ENCODE measurements at places on chromosomes 16 and 17. TPM values are rescaled to one million over a fixed set of nuclear protein-coding genes. Genes with fewer than 3 reads are reported as not detected.
A peak's percentile ranks its signal among the peaks of the same experiment; 100 is the strongest.

The PIPOX gene
- total RNA-seq, result 0.70 TPM

GRCh38 chr17:32976605-32977004, 15.0 kb upstream of the SPACA3 start:
- H3K4me3 ChIP-seq, result no peak overlapping the region
- DNase-seq, result no peak
- no peaks in the 10 kb centered on the region for H3K4me1 ChIP-seq
- H3K27me3 ChIP-seq, result no peaks in the 10 kb centered on the region

GRCh38 chr16:13077816-13078215, 176.4 kb downstream of the SHISA9 start:
- DNase-seq, result no peak
- H3K27me3 ChIP-seq, result no peaks in the 10 kb centered on the region
- H3K27ac ChIP-seq, result no peak overlapping the region

GRCh38 chr17:9908649-9909042, 3.6 kb upstream of the RCVRN start:
- no peaks in the 10 kb centered on the region for H3K27me3 ChIP-seq
- H3K27ac ChIP-seq, result no peak overlapping the region
- no peaks in the 10 kb centered on the region for H3K4me1 ChIP-seq
- no peak overlapping the region for H3K4me3 ChIP-seq
- H3K36me3 ChIP-seq, result no peaks in the 10 kb centered on the region
- no peak for DNase-seq

GRCh38 chr17:27649929-27650328, 18.9 kb downstream of the LGALS9 start:
- DNase-seq, result no peak
- no peak overlapping the region for H3K4me3 ChIP-seq
- no peaks in the 10 kb centered on the region for H3K36me3 ChIP-seq
- no peak overlapping the region for H3K27ac ChIP-seq

The CD300E gene
- total RNA-seq, result 1.2 TPM

DNA sequence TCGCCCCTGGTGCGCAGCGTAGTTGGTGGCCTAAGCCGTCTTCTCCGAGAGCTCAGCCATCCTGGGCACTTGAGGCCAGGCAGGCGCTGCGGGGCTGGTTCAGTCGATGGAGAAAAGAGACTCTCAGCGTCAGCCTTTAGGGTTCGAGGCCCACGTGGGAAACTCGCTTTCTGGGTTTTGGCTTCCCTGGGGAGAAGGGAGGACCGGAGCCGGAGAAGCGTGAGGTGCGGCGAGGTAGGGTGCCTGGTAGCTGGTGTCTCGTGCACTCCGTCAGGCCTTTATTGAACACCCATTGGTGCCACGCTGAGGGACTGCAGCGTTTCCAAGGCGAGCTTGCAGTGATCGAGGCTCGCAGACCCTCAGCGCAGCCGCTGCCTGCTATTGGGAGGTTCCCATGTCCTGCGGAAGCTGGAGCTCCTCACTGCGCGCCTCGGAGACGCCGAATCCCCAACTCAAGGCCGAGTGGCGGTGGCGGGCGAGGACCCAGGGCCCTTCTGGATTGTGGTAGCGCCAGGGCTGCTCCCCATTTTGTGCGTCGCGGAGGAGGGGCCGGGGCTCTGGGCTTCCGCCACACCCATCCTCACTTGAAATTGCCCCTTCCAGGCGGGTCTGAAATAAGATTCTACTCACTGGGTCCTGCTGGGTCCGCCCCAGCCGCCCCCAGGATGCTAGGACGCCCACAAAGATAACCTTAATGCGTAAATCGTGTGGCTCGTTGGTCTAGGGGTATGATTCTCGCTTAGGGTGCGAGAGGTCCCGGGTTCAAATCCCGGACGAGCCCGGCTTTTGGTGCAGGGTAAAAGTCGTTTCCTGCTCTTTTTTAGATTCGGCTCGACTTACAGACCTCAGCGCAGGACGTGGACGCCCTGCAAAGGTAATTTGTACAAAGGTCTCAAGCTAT, 1.2 kb downstream of the OR1F1 start:
- H3K4me3 ChIP-seq, result peak overlapping the region; percentile 23
- H3K27ac ChIP-seq, result no peak overlapping the region
- peaks cover 93% of the 10 kb centered on the region for H3K27me3 ChIP-seq
- no peaks in the 10 kb centered on the region for H3K4me1 ChIP-seq

The PIMREG gene
- 0.75 TPM for total RNA-seq

DNA sequence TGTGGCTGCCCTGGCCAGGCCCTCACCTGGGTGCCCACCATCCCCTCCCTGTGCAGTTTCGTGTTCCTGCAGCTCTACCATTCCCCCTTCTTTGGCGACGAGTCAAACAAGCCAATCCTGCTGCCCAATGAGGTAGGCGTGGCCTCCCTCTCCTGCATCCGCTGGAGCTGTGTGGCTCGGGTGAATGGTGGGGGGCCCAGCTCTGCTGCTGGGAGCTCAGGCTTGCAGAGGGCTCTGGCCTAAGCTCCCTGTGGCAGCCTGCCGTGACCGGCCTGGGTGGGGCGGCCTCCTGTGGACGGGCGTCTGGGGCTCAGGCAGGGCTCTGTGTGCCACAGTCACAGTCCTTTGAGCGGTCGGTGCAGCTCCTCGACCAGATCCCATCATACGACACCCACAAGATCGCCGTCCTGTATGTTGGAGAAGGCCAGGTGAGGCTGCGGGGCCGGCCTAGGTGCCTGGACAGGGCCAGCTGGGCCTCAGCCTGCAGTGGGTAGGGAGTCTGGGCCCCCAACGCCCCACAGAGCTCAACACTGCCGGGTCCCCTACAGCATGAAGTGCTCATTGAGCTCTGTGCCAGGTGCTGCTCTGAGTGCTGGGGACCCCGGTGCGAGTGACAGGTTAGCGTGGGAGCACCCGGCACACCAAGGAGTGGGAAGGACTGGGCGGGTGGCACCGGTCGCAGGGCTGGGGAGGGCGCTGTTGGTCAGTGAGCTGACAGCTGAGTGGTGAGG, 37.3 kb downstream of the TSC2 start:
- H3K4me3 ChIP-seq, result no peak overlapping the region
- H3K27me3 ChIP-seq, result no peaks in the 10 kb centered on the region
- peaks cover 64% of the 10 kb centered on the region for H3K36me3 ChIP-seq

DNA sequence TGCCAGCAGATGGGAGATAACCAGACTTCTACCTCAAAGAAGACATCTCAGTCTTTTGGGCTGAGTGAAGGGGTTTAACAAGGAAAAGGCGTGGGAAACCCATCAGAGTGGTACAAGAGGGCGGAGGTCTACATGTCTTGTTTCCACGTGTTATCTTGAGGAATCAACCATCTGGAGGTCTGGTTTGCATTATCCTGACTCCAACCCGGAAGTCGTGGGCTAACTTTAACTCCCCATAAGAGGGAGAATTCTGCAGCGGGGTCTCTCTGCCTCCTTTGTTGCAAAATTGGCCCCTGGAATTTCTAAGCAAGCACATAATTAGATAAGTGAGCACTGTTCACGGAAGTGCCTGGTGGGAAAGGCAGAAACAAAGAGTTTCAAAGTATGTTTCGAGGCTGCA, 398.7 kb upstream of the C16orf82 start:
- H3K36me3 ChIP-seq, result no peaks in the 10 kb centered on the region
- no peaks in the 10 kb centered on the region for H3K27me3 ChIP-seq
- no peaks in the 10 kb centered on the region for H3K4me1 ChIP-seq

The TAT gene
- not detected for total RNA-seq

GRCh38 chr16:2343211-2343610, 2.7 kb upstream of the ABCA3 start:
- H3K27ac ChIP-seq, result no peak overlapping the region
- H3K36me3 ChIP-seq, result no peaks in the 10 kb centered on the region
- H3K4me1 ChIP-seq, result peaks cover 10% of the 10 kb centered on the region
- H3K27me3 ChIP-seq, result no peaks in the 10 kb centered on the region
- no peak overlapping the region for H3K4me3 ChIP-seq
- no peak for DNase-seq

GRCh38 chr16:86736502-86736901, 158.2 kb downstream of the FOXL1 start:
- H3K4me3 ChIP-seq, result no peak overlapping the region
- DNase-seq, result no peak
- no peaks in the 10 kb centered on the region for H3K4me1 ChIP-seq
- H3K36me3 ChIP-seq, result no peaks in the 10 kb centered on the region
- H3K27me3 ChIP-seq, result peaks cover 21% of the 10 kb centered on the region
- no peak overlapping the region for H3K27ac ChIP-seq

GRCh38 chr17:35725802-35726126, 5.7 kb upstream of the RASL10B start:
- H3K27me3 ChIP-seq, result no peaks in the 10 kb centered on the region
- peaks cover 17% of the 10 kb centered on the region for H3K36me3 ChIP-seq
- DNase-seq, result no peak
- no peak overlapping the region for H3K4me3 ChIP-seq

The TUBG2 gene
- 12.6 TPM for total RNA-seq

GRCh38 chr16:16084874-16085273, 135.5 kb downstream of the ABCC1 start:
- H3K27me3 ChIP-seq, result no peaks in the 10 kb centered on the region
- H3K36me3 ChIP-seq, result peaks cover 16% of the 10 kb centered on the region
- DNase-seq, result no peak

The DLX3 gene
- 0.61 TPM for total RNA-seq

DNA sequence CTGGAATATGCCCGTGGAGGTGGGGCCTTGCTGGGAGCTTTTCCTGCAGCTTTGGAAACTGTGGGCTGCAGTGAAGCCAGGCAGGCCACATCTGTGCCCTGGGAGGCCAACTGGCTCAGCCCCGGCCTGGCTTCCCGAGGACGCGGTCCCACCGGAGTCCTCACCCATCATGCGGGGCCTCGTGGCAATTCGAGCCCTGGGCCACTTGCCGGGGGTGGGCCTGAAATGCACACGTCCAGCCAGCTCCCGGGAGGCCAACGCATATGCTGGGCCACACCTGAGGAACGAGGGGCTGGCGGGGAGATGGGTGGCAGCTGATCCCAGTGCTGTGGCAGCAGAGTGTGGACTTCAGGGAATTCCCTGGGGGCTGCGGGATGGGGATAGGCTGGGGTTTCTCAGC, 172.4 kb upstream of the GSE1 start:
- H3K27ac ChIP-seq, result no peak overlapping the region
- no peaks in the 10 kb centered on the region for H3K27me3 ChIP-seq
- no peak for DNase-seq

Data from heart left ventricle (tissue), 16 donors.